ENCODE measurements at places on chromosomes 13 and 19.
A peak's percentile ranks its signal among the peaks of the same experiment; 100 is the strongest.

- DNase-seq, result no peak
These were observed 39.7 kb downstream of the RCBTB2 start for GRCh38 chr13:48493066-48493765.

DNA sequence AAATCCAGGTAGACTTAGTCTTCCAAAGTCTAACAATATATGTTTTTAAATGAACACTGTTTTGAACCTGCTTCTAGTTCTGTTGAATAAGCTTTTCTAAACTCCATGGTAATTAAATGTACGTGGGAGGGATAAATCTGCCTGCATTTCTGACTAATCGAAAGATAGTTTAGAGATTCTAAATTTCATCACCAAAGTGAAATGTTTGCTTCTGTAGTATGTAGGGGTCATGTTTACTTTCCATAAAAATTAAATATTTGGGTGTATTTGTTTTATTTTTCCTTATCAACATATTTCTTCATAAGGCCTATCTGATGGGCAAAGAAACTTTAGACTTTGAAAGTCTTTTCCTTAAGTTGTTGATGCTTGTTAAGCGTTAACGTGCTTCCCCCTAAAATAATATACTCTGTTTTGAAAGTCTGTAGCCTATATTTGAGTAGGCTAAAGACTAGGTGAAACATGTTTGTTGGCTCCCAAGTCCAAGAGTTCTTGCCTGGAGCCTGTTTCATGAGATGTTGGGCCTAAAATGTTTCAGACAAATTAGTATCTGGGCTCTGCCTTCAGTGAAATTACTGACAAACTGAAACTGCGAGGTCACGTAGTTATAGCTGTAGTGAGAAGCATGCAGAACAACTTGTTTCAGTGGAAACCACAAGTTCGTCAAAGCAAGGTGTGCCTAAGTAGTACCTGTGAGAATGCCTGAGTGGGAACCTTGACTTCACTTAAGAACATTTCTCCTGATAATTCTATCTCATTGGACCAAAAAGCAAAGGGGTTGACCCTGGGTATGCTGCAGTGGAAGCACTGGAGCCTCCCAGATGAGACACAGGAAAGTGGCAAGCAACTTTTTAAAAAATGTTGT is 126.2 kb downstream of the LMO7 start:
- no peak for DNase-seq

DNA sequence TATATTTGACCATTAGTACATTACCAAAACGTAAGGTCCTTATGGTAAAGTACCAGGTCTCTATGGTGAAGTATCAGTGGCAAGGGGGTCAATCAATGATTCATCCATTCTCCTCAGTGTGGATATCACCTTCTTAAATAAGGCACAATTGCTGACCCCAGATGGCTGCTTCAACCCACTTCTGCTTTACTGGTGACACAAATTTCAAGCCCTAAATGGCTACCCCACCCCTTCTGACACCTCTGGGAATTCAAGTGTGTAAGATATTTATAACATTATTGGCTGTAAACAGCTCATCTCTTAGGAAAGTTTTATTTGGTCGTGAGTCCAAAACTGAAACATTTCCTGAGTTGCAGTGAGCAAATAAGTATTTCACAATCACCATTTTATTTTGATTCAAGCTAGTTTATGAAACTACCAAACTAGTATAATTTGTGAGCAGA is 7.9 kb upstream of the WBP4 start:
- peak; percentile 93 for DNase-seq

- no peak for DNase-seq
These were observed 804 bp downstream of the PLPPR2 start for GRCh38 chr19:11356074-11356397.

DNA sequence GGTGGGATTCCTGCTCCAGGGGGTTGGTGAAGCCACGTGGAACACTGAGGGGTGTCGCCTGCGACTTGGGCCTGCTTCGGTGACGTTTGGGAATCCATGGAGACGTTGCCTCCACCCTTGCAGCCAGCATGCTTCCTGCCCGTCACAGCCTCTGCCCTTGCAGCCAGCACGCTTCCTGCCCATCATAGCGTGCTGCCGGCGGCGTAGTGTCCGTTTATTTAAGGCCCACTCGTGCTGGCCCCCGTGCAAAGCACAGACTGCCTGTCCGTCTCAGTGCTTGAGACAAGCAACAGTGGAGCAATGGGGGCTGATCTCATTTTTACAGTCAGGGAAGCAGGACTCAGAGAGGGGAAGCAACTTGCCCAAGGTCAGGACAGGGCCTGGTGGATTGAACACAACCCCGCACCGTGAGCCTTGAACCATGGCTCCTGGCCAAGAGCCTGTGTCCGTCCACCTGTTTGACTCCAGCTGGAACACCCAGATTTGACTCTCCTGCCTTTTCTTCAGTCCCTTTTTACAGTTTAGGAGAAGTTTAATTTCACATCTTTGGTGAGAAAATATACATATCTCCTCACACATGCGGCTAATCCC is 149.6 kb downstream of the TEX29 start:
- DNase-seq, result no peak

DNA sequence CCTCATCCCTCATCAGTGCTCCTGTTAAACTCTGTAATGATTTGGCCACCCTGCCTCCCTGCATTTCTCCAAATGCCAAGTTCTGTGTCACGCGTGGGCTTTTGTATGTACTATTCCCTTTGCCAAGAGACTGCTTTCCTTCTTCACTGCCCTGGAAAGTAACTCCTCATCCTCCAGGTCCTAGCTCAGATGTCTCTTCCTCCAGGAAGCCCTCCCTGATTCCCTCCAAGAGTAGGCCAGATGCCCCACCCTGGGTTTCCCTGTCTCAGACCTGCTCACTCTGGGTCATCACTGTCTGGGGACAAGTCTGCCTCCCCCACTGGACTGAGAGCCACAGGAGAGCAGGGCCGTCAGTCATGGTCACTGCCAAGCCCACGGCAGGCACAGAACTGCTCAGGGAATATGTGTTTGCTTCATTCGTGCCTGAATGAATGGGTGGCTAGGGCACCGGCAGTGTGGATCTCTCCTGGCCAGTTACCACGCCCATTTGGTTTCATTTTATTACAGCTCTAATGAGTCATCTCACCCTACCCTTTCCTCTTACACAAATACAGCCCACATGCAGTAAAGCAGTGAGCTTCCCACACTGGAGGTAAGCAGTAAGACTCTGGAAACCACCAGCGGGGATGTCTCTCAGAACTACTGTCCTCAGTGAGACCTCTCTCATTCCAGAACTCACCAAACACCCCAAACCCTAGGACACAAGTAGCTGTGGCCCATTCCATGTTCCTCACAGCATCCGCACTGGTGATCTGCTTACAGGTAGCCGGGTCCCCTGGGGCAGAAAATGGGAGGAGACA is 12.1 kb upstream of the GPR4 start:
- DNase-seq, result peak; percentile 81

DNA sequence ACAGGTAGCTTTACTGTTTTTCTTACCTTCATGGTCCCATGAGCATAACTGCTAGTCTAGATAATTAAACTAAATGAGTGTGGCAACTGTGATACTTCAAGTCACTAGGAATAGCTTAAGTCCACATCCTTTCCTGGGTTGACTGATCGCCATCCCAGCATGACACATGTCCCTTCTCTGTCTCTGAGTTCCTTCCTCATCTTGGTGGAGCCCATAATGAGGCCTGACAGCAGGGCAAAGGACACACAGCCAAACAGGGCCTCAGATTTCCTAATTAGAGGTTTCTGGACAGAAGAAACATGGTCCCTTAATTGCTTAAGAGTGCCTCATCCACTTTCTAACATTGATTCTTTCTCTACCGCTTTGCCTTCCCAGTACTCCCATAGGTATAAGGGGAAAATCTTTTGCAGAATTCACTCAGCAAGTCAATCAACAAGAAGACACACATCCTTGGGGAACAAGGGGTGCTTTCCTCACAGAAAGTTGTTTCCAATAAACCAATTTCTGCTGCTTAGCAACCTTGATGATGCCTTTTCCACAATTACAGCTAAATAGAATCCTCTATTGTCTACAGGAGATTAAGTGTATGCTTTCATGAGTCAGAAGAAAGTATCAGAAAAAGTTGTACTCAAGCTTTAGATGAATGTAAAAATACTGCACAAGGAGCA is 208.3 kb upstream of the SERP2 start:
- DNase-seq, result no peak
